ENCODE measurements at places on chromosomes 1 and 21. TPM values are rescaled to one million over a fixed set of nuclear protein-coding genes. Genes with fewer than 3 reads are reported as not detected.

Gene CDA
- total RNA-seq: not detected

Gene SPRR2F
- not detected for total RNA-seq

Gene SH3D21
- 0.52 TPM for total RNA-seq

Gene SLC44A3
- total RNA-seq: 2.6 TPM

Gene SLAMF7
- total RNA-seq: 0.52 TPM

Gene GJC2
- total RNA-seq: 1.6 TPM

Gene DIRAS3
- 1.6 TPM for total RNA-seq

Gene CELA3B
- total RNA-seq: not detected

Gene HTR6
- not detected for total RNA-seq

Gene C1orf185
- not detected for total RNA-seq

Data from skeletal muscle tissue (tissue), 5 donors.